ENCODE measurements at places on chromosomes 1 and 21.

- peak; percentile 27 for DNase-seq
Measured at GRCh38 chr1:98749152-98749756, 87.7 kb downstream of the SNX7 start.

DNA sequence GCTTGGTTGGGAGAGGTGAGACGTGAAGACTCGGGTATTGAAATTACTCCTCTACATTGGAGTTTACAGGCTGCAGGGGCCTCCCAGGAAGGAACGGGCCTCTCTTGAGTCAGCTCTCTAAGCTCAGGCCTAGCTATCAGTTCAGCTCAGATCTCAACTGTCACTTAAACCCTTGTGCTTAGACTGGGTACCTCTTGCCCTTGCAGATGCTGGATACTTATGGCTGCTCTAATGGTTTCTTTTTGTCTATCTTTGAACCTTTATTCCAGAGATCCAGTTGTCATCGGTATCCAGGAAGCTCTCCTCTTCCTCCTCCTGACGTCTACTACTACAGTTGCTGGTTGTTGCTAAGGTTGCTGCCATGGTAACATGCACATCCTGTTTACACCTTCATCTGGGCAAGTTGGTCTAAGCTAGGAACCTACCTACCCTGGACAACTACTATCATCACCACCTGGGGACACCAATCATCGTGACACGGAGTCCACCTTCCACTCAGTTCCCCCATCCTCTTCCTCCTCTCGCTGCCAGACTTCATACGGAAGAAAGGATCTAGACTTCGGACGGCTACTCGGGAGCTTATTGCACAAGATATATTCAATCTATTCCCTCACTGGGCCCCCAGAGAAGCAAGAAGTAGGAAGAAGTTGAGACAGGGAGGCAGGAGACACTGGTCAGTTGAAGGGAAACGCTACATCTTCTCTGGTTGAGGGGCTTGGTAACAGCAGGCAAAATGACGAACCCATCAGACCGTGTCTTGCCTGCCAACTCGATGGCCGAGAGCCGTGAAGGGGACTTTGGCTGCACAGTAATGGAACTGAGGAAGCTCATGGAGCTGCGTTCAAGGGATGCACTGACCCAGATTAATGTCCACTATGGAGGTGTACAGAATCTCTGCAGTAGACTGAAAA, 56.1 kb downstream of the ATP2B4 start:
- DNase-seq = peak; percentile 93

DNA sequence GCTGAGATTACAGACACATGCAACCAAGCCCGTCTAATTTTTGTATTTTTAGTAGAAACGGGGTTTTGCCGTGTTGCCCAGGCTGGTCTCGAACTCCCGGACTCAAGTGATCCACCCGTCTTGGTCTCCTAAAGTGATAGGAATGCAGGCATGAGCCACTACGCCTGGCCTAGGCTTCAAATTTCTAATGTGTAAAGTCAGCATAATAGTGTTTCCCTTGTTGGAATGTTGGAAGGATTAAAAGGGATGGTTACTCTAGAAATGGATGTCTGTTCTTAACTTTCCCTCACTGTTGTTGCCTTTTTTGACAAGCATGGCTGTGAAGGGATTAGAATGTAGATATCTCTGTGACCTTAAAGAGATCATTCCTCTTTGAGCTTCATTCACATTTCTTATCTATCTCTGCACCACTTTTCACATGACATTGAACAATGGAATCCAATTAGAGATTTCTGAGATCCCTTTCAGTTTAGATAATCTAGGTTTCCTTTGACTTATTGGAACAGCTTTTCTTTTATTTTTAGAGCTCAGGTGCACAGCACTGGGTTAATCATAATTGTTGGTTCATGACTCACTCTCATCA, 33.7 kb downstream of the NFASC start:
- no peak for DNase-seq

- no peak for DNase-seq
Measured at GRCh38 chr1:207304710-207305488, 16.6 kb upstream of the CD55 start.

GRCh38 chr1:116873680-116874271, 35.9 kb upstream of the PTGFRN start:
- no peak for DNase-seq

GRCh38 chr1:239058190-239058589, 328.2 kb upstream of the CHRM3 start:
- no peak for DNase-seq

- no peak for DNase-seq
Measured at GRCh38 chr1:24724345-24725208, 20.7 kb upstream of the CLIC4 start.

DNA sequence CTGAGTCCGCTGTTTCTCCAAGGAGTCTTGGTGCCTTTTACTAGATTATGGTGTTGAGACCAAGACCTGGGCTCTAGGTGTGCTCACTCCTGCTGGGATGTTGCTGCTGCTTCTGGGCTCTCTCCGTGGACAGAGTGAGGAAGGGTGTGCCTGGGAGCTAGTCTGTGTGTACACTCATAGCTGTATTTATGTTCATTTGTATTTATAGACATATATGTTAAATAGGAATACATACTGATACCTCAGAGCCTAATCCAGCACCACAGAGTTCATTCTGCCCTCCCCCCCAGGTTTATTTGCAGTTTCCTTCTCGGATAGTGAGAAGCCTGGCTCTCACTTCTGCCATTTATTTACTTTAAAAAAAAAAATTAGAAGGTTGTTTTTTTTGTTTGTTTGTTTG, 12.6 kb downstream of the PCNT start:
- no peak for DNase-seq

DNA sequence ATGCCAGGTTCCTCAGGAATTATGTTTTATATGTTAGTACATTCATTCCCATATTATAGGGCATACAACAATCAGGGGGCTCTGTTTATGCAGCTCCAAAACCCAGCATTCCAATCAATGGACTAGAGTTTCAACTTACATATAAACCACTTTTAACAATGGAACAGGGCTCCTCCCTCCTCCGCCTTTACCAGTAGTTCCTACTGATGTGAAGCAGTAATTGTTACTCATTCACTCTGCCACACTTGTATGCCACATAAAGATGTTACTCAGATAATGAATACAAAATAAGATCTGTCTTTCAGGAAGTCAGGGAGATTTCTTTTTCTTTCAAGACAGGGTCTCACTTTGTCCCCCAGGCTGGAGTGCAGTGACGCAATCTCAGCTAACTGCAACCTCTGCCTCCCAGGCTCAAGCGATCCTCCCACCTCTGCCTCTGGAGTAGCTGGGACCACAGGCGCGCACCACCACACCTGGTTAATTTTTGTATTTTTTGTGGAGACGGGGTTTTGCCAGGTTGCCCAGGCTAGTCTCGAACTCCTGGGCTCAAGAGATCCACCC, 17.1 kb downstream of the ZNF281 start:
- DNase-seq = no peak

DNA sequence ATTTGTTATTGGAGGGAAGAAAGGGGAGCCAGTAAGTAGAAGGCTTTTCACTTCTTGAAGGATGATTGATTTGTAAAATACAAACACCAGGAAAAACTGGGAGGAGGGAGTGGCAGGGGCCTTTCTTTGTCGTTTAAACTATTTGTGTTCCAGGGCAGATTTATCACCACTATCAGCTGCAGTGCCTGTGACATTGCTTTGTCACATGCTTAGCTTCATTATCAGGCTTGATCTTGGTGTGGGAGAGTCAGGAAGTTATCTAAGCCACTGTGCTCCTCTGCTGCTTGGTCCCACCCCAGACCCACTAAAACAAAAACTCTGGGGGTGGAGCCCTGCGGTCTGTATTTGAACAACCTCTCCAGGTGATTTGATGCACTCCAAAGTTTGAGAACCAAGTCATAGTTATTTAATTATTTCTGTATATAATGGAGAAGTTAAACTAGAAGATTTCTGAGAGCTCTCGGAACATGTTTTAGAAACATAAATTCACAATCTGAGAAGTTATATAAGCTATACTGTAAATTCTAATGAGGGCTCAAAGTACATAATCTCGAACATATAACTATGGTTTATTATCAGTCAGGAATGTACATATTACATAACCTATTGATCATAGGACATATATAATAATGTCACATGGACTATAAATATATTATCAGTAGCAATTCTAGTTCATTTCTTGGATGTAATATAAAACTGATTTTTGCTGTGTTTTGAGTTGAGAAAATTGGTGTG, 87.9 kb downstream of the CDC14A start:
- peak; percentile 91 for DNase-seq

DNA sequence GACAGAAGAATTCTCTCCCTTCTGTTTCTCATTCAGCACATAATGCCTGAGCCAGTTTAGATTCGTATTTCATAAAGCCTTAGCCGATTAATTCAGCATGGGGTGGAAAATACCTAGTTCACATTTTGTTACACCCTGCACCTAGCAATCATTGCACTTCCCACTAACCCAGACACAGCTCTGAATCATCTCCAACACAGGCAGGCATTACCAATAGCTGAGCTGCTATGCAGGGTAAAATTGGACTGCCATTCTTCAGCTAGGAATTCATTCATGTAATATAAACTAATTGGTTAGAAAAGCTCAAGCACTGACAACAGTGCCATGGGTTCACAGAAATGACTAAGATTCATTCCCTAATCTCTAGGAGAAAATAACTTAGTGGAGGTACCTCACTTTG, 26.9 kb upstream of the NKAIN1 start:
- DNase-seq = no peak

GRCh38 chr1:169072945-169073725, 33.4 kb upstream of the ATP1B1 start:
- no peak for DNase-seq

DNA sequence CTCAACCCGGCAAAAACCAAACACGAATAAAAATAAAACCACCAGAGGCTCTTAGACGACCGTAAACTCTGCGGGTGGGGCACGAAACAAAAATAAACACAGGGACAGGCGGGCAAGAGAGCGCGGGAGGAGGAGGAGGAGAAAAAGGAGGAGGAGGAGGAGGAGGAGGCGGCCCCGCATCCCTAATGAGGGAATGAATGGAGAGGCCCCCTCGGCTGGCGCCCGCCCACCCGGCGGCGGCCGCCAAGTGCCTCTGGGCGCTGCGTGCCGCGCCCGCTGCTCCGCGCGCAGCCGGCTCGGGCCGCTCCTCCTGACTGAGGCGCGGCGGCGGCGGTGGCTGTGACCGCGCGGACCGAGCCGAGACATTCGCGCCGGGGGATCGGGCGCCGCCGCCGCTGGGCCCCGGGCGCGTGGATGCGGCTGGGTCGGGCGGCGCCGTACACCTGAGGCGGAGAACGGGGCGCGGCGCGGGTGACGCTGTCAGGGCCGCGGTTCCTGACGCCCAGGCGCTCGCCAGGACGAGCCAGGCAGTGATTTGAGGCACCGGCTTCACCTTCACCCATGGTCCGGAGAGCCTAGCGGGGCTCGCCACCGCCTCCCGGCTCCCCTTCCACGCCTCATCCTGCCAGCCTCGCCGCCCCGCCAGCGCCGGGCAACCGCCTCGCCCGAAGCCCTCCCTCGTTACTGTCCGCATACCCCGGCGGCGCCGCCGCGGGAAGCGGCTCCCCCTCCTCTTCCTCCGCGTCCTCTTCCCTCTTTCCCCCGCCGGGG, at the start of gene MARK1:
TSS of gene MARK1 (plus strand) at position 229 of the 771 bp plus-strand sequence. CDS start 687 bp downstream, outside the sequence.
- DNase-seq = no peak

DNA sequence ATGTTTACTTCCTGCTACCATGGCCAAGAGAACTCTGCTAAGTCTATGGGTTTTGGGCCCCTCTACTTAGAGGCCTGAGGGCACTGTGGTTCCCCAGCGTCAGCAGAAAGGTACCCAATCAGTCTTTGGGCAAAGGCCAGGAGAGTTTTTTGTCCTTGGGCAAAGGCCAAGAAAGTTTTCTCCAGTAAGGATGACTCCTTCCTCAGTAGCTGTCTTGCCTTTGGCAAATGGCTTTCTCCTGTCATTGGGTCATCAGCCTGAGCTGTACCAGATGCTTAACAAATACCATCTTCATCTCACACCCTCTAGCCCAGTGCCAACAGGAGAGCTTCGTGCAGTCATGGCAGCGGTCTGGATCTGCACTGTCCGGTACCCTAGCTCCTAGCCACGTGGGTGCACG, 199.3 kb upstream of the TMEM51 start:
- DNase-seq = no peak

DNA sequence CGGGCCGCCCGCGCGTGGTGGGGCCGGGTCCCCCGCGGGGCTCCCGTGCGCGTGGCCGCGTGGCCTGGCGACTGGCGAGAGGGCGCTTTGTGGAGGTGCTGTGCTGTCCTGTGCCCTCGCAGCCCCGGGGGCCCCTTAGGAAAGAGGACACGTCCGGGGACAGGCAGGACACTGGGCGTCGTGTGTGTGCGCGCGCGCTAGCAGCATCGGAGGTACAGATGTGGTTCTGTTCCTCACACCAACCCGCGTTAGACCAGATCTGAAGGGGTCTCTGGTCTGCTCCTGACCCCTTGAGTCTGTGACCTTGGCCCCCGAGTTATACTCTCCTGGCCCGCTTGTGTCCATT, 489 bp downstream of the ACTN2 start:
- no peak for DNase-seq

DNA sequence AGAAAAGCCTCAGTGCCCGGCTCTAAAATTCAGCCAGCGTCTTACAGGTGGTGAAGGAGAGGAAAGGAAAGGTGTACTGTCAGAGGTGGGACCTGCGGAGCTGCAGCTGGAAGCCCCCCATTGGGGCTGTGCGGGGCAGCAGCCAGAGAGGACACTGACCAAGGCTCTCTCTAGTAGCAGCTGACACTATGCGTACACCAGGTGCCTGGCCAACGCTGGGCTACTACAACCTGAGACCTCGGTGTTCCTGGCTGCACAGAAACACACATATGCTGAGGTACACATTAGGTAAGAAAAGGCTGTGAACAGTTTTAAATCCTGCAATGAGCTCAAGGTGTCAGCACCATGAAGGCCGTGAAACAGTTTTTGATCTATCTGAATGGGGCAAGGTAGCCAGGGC, 55.5 kb upstream of the EDN2 start:
- no peak for DNase-seq
